ENCODE measurements at places on chromosomes 5 and 9.

DNA sequence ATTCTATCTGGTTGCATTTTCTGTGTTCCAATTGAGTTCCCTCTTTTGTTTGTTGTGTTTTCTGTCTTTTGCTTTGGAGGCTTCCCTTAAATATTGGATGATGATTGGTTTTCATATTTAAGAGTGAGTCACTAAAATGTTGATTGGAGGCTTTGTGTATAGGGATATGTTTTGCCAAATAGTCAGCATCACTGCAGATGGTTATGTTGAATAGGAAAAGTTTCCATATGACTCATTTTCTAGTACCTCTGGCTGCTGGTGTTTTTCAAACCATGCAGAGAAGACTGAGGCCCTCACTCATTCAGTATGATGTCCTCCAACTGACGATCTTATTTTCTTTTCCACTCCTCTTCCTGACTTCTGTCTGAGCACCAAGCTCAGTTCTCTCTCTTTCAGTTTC, 1290.0 kb downstream of the EFNA5 start:
- DNase-seq, result no peak

DNA sequence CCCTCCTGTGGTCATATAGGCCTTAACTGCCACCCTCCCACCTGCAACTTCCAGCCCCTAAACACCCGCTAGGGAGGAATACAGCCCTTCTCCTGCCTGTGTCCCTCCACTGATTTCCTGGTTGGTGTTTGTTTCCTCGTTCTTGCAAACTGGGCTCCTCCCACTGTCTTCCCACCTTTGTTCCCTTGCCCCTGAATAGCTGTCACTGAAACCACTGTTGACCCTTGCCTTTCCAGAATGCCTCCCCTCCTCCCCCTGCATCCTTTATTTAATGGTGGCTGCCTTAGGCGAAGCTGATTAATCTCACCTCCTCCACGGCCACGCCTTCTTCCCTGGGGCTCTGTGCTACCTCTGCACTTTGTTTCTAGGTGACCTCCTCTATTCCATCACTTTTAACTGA, 626.7 kb downstream of the BNC2 start:
- no peak for DNase-seq

DNA sequence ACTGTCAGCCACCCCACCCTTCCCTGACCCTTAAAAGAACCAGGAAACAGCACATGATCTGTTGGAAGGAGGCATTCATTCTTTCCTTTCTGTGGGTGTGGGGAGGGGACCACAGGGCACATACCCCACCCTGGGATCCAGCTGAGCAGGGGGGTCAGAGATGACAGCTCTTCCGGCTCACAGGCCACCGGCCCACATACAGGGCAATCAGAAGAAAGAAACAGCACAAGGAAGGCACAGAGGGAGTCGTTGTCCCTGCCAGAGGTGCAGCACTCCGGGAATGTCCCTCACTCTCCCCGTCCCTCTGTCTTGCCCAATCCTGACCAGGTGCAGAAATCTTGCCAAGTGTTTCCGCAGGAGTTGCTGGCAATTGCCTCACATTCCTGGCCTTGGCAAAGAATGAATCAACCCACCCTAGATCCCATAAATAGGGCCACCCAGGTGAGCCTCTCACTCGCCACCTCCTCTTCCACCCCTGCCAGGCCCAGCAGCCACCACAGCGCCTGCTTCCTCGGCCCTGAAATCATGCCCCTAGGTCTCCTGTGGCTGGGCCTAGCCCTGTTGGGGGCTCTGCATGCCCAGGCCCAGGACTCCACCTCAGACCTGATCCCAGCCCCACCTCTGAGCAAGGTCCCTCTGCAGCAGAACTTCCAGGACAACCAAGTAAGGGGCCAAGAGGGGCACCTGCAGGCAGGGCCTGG, at the start of gene LCN2:
TSS of gene LCN2 (plus strand) at position 453 of the 701 bp plus-strand sequence. CDS start at position 526, 73 bp downstream.
- no peak for DNase-seq

DNA sequence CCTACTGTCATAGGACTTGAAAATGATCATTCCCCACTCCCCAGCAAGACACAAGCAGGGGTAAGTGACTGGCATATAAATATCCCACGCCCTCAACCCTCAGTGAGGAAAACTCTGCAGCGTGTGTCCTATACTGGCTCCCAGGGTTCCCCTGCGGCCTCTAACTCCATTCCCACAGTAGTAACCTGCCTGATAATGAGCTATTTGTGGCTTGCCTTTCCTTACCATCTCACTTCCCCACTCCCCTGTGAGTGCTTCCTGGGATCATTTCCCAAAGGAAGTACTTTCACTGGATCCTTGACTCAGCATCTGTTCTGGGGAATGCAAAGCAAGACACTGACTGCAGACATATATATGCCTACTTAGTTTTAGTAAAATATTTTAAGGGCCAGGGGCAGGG, 14.3 kb downstream of the CDC14B start:
- no peak for DNase-seq

DNA sequence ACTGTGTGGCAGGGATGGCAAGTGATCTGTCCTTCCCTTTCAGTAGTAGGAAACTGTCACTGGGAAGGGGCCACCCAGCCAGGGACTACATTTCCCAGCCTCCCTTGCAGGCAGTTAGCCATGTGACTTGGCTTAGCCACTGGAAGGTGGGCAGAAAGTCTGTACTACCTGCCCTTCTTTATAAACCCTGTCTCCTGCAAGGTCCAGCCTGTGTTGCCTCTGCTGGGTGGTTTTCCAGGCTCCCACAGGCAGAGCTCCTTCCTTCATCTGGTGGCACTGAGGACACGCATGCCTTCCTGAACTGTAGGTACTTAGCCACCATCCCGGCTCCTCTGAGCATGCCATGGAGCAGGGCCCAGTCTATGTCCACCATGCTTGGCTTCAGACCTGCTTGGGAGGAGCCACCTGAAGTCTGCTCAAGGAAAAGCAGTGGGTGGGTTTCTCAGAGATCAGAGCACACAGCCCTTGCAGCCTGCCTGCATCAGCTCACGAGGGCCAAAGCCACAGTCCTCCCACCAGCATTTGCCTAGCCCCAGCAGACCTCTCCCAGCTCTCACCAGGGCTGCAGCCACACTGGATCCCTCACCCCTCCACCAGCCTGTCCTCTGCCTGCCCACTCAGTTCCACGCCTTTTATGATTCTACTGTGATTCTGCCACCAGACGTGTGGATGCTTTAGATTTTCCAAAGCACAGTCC, 16.7 kb upstream of the SLC25A51 start:
- no peak for DNase-seq

GRCh38 chr9:86713970-86714369, 233.3 kb downstream of the GAS1 start:
- no peak for DNase-seq

DNA sequence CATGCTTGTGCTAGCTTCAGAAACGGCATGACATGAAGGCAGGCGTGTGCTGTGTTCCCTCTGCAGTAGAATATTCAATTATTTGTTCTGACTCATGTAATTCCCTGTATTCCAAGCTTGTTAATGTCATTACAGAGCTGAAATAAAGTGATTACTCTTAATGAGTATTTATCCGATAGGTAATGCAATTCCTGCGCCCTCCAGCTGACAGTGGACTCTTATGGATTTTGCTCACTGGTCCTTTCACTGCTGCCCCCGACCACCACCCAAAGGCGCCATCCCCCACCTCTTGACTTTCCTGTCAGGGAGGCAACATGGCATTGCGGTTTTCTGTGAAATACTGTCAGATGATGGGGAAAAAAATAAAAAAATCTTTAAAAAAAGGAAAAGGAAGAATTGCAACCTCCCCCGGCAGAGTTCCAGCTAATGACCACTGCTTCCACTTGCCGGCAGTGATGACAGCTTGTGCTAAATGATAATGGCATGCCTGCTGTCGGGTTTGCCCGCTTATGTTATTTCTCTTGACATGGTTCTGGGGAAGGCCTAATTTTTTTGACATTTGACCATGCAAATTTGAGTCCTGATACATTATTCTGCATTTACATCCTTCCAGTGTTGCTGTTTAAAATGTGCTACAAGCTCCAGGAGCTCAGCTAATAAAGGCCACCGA, 335.3 kb upstream of the ADAMTS16 start:
- no peak for DNase-seq

- no peak for DNase-seq
These were observed 161.2 kb downstream of the MED27 start for GRCh38 chr9:131918481-131918880.

DNA sequence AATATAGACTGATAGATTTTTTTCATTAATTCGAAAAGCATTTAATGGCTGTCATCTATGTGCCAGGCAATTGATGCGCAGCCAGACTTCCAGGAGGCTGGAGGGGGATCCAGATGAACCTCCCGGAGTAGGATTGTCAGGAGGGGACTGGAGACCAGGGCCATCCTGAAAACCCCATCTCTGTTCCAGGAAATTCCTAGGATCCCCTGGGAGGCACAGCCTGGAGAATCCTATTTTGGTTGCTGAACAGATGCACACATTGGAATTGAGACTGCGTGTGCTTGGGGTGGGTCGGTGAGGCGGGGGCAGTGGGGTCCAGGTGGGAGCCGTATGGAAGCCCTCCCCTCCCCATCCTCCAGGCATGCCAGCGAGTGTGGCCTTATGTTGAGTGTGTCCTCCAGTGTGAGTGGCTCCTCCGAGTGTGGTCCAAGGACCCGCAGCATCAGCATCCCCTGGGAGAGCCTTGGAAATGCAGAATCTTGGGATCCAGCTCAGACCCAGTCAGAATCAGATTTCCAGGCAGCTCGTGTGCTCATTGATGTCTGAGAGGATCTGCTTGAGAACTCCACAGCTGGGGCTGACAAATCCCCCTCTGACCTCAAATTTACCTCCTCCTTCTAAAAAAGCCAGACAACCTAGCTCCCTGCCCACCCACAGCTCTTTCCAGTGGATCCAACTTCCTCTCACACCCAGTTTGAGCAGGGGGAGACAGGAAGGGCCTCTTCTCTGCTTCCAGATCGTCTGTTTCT, 38.7 kb downstream of the ROPN1L start:
- DNase-seq, result no peak

- no peak for DNase-seq
These were observed 28.7 kb downstream of the DHX29 start for GRCh38 chr5:55278778-55279177.

DNA sequence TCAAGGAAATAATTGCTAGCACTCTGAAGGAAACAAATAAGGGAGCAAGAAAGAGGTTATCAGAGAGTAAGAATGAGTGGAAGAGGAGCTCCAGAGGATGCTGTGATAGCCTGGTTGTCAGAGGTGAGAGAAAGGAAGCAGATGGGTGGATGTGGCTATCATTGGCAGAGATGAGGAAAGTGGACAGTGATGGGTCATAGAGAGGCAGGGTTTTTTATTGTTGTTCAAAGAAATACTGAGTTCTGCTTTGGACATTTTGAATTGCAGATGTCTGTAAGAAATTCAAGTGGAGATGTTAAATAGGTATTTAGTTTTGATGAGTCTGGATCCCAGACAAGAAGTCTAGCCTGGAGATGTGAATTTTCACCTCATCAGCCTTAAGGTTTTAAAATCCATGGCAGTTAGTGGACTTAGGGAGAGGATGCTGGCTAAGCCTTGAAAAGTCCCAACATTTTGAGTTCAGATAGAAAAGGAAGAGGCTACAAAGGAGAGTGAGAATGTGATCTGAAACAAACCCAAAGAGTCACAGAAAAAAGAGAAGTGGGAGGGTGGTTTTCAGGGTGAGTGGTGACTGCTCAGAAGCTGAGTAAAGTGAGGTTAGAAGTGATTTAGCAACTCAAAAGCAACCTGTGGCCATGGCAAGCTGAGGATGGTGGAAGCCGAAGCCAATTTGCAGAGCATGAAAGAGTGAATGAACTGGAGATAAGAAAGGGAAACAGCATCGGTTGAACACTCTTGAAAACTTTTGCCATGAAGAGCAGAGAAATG, 50.4 kb downstream of the PPIC start:
- peak; percentile 26 for DNase-seq

GRCh38 chr9:134192311-134192950, 28.1 kb upstream of the RNU6ATAC start:
- DNase-seq, result no peak

DNA sequence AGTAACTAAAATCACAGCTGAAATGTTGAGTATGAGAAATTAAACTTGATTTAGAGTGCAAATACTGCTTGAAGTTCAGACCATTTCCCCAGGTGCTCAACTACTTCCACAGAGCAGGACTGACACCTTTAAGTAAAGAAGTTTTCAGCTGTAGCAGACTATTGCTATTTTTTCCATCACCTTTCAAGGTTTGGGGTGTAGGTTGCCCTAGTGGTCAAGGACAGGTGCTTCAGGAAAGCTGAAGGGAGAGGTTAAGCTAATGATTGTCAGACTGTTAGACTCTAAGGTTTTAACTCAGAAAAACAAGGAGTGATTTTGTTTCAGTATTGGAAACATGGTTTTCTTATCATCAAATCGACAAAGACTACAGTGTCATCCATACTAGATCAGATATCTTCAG, 162.1 kb downstream of the CCDC192 start:
- DNase-seq, result no peak

DNA sequence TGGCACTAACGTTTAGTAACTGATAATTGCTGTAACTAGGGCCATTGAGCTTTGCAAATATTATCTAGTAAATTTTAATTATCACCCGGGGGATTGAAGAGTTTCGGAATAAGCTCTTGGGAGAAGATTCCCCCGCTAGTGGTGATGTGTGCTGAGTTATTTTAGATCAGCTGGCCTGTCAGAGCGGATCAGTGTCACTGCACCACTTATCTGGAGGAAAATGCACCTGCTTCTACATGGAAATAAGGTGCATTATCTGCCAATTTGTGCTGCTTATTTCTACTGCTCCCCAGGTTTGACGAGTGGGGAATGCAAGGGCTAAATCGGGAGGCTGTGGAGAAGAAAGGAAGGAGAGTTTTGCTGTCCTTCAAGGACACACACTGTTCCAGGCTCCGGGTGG, 518.6 kb downstream of the TLE4 start:
- DNase-seq, result no peak

DNA sequence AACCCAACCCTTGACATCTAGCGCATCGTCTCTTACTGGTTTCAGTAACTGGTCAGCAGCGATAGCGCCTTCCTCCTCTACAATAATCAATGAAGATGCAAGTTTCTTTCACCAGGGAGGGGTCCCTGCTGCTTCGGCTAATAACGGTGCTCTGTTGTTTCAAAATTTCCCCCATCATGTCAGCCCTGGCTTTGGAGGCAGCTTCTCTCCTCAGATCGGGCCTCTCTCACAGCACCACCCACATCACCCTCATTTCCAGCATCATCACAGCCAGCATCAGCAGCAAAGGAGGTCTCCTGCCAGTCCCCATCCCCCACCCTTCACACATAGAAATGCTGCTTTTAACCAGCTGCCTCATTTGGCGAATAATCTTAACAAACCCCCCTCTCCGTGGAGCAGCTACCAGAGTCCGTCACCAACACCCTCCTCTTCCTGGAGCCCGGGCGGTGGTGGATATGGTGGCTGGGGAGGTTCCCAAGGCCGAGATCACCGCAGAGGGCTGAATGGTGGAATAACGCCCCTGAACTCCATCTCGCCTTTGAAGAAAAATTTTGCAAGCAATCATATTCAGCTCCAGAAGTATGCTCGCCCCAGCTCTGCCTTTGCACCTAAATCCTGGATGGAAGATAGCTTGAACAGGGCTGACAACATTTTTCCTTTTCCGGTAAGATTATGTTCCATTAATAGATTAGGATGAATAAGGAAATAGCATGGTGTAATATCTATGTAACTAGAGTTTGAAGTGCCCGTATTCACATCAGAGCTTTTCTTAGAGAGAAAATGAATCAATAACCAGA, 2.2 kb downstream of the CPEB4 start:
- DNase-seq, result no peak

GRCh38 chr5:88093765-88094164, 174.9 kb downstream of the TMEM161B start:
- no peak for DNase-seq

GRCh38 chr5:9951865-9952516, 297.7 kb downstream of the ATPSCKMT start:
- DNase-seq, result no peak

Measured in B cell (primary cell).